Activated CD4-positive, alpha-beta T cell treated with anti-CD3 and anti-CD28 coated beads for 48 hours (primary cell): ENCODE measurements at places on chromosomes 11 and 22.

GRCh38 chr11:69567951-69568808 lies 72.8 kb upstream of the CCND1 start:
- no peak for DNase-seq

DNA sequence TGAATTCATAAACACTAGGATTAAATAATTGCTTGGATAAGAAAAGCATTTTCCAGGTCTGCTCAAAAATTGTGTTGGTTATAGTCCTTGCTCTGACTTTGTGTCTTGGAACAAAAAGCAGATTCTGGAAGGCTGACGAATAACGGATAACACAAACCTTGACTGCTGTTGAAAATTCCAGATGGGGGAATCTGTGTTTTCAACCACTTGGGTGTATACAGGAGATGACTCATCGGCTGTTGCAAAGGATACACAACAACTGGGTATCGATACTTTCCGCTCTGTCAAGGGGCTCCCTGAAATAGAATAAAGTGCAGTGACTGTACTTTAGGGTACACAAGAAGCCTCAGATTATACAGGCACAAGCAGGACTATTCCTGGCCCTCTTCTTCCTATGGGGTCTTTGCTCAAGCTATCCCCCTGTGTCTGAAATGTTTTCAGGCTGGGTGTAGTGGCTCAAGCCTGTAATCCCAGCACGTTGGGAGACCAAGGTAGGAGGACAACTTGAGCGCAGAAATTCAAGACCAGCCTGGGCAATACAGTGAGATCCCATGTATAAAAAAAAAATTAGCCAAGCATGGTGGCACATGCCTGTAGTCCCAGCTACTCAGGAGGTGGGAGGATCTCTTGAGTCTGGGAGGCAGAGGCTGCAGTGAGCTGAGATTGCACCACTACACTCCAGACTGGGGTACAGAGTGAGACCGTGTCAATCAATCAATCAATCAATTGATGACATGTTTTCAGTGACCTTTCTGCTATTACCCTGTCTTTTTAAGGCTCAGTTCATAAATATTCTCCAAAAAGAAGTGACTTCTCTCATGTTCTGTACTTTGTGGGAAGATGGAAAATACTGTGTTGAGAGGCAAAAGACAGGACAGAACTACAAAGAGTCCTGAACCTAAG lies 48.6 kb upstream of the UCP3 start:
- no peak for DNase-seq

- no peak for DNase-seq
These were observed 156.0 kb downstream of the MPPED1 start for GRCh38 chr22:43567691-43568324.

GRCh38 chr11:95912902-95913560 lies 10.9 kb downstream of the MTMR2 start:
- no peak for DNase-seq

GRCh38 chr11:122040464-122040863 lies 75.6 kb downstream of the BLID start:
- no peak for DNase-seq

DNA sequence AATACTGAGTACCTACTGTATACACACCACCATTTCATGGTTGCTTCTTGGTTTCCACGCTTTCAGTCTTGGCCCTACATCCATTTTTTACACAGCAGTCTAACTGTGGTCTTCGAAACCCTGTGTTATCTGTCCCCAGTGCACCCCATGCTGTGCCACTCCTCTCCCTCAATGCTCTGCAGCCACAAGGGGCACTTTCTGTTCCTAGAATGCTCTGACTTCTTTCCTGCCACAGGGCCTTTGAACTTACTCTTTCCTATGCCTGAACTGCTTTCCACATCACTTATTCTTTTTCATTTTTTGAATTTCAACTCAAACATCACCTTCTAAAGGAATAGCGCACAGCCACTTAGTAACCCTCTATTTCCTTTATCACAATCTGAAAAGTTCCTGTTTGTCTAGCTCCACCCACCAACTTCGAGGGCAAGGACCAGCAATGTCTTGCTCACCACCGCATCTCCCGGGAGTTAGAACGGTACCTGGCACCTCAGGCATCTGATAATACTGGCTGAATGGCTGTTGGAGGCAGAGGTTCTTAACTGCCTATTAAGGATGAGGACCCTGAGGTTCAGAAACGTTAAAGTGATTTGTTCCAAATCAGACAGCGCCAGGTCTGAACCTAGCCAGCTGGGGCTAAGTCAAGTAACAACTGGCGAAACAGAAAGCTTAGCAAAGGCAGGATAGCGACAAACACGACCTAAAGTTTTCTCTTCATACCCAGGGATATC lies 568 bp downstream of the ALG8 start:
- DNase-seq = peak; percentile 63

- no peak for DNase-seq
These were observed 327.5 kb upstream of the TENM4 start for GRCh38 chr11:79768343-79768742.

- DNase-seq = peak; percentile 28
These were observed 871 bp downstream of the SLC35E4 start for GRCh38 chr22:30636226-30637077.

DNA sequence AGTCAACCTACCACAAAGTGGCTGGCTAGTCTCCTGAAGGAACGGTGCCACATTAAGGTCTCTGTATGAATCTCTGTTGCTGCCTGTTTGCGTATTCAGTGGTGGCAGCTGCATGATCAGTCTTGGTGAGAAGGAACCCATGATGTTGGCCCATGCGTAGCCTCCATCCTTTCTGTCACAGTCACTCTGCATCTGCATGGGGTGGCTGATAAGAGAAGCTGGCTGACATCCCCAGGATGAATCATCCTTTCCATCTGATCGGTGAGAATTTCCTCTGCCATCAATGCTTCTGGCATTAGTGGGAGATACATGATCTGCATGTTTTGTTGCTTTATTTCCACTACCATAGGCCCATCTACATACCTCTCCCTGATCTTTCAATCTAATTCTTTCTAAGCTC lies 199.0 kb upstream of the NECTIN1 start:
- no peak for DNase-seq

- DNase-seq = no peak
These were observed 33.1 kb downstream of the LARGE1 start for GRCh38 chr22:33887173-33887572.

DNA sequence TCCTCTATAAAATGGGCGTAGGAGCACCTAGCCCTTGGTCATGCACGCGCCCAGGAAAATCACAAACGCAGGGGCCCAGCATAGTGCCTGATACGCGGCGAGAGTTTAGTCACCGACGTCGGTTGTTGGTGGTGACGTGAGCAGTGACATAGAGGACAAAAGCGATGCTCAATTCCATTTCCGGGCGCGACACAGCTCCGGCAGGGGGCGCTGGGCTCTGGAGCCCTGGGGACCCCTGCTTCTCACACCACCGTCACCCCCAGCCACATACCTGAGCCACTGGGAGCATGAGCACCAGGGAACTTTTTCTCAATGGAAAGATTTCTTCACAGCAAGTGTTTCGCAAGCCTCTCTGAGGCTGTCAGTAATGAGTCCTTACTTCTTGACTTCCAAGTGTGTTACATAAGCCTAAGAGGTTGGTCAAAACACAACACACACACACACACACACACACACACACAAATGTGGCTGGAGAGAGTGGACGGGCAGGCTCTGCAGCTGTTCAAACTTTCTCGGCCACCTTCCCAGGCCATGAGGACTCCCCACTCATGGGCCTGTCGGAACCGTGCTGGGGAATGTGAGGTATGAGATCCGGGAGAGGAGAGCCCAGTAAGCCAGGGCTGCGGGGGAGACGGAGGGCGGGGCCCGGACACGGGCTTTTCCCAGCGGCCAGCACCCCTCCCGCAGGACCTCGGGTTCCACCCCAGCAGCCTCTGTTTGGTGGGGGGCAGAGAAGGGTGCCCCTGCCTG lies 36.9 kb upstream of the LINC01488 start:
- peak; percentile 17 for DNase-seq

GRCh38 chr22:28440592-28441390 lies 238.8 kb downstream of the TTC28 start:
- DNase-seq = no peak

DNA sequence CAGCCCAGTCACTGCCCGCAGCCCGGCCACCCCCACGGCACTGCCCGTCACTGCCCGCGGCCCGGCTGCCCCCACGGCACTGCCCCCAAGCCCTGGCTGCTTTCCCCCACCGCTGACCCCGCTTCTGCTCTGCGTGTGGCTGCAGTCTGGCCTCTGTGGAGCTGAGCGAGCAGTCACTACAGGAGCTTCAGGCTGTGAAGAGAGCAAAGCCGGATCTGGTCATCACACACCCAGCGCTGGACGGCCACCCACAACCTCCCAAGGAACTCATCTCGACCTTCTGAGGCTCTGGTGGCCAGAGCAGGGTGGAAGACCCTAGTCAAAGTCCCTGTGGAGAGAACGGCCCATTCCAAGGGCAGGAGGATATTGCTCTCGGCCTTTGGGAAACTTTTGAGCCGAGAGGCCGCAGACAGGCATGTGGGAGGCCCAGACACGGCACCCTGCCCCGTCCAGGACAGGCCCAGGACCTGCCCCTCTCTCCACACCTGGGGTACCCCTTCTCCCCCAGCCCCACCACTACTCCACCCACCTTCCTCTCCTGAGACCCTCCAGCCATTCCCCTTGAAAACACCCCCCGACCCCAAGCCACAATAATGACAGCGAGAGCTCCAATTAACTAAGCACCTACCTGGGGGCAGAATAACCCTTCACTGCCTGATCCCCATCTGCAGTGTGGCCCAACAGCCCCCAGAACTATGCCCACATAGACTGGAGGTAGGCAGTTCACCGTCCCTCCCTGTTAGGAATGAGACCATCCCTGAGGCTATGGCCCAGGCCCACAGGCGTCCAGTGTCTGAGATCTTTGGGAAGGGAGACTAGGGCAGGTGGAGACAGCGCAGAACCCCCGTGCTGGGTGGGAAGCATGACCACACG lies 3.7 kb upstream of the PGGHG start:
- no peak for DNase-seq

DNA sequence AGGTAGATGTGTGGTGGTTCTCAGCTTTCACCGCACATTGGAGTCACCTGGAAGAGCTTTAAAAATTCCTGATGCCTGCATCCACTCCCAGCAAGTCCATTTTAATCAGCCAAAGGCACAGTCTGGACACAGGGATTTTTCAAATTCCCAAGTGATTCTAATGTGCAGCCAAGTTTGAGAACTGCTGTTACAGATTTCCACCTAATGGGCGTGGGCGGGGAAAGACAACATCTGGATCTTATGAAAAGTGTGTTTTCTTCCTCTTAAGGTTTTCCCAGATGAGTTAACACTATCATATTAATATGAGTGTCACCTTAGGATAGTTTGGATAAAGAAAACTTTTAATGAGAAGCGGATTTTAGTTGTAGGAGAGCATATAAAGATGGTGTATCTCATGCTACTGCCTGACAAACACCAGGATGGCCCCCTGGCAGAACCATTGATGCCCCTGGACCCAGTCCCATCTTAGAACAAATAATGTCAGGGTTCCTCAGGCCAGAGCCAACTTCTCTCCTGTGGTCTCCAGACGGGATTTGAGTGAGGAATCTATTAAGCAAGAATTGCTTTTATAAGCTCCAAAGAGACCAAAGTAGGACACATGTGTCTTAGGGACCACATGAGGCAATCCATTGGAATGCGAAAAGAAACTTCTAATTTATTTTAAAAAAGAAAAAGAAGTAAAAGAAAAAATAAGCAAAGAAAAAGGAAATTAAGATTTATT lies 31.9 kb downstream of the POU2AF1 start:
- no peak for DNase-seq

GRCh38 chr11:58027341-58027740 lies 3.4 kb upstream of the OR6Q1 start:
- no peak for DNase-seq

- DNase-seq = no peak
These were observed 193.1 kb downstream of the IGLL1 start for GRCh38 chr22:23386822-23387580.

DNA sequence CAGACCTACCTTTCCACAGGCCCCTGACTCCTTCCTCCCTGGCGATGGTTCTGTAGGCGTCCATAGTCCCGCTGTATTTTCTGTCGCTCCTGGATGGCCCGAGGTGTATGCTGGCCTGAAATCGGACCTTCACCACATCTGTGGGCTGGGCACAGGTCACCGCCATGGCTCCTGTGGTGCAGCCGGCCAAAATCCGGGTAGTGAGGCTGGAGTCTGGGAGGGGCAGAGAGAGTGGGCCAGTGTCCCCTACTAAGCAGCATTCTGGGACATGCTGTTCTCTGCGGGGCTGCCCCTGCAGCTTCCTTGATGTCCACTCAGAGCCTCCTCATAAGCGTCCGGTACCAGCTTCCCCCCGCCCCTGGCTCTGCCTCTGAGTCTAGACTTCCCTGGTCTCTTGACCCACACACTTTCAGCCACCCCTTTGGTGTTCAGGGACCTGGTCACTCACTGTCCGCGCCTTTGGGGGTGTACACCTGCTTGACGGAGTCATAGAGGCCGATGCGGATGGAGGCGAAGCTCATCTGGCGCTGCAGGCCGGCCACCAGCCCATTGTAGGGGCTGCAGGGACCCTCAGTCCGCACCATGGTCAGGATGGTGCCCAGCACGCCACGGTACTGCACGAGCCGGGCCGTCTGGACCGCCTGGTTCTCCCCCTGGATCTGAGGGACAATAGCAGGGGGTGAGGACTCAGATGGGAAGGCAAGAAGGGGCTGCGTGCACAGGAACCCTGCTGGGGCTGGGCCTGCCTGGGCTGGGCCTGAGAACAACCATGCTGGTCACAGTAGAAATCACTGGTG lies 3.0 kb downstream of the UCP3 start:
- no peak for DNase-seq

- DNase-seq = no peak
These were observed 28.3 kb downstream of the PDHX start for GRCh38 chr11:34944692-34945091.

GRCh38 chr11:96222102-96222501 lies 120.9 kb downstream of the MAML2 start:
- DNase-seq = no peak

- DNase-seq = peak; percentile 35
These were observed 16.0 kb downstream of the ZNRF3 start for GRCh38 chr22:28899199-28899853.

DNA sequence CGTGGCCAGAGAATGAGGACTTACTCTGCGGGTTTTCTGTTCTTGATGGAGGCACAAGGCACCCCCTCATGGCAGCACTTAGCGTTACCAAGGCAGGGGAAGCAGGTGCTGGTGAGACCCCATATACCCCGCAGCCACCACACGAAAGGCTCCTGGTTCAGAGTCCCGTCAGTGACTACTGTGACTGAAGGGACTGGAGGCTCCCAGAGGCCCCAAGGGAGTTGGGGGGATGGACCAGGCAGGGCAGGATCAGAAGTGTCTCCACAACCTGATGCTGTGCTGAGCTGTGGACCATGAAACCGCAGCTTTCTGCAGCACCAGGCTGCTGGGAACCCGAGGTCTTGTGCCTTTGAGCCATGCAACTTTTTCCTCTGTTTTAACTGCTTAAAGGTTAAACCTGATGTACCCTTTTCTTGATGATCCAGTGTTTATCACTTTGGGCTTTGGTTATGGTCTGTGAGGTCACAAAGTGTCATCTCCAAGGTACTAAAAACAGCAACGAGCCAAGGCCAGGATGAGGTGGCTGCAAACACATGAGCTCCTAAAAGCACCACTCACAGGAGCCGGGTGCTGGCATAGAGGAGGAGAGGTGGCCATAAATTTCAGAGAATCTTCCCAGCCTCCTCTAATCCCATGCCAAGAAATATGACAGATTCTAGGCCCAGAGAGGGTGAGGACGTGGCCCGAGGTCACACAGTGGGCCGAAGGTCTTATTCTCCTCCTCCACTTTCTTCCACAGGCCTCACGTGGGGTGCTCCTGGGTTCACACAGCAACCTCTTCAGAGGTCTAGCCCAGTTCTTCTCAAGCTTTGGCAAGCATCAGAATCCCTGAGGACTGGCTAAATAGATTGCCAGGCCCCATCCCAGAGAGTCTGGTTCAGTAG lies 4.2 kb upstream of the LRRC32 start:
- no peak for DNase-seq
